CD4-positive, alpha-beta memory T cell (primary cell): ENCODE measurements at places on chromosomes 6 and 20. TPM values are rescaled to one million over a fixed set of nuclear protein-coding genes. Genes with fewer than 3 reads are reported as not detected.

DNA sequence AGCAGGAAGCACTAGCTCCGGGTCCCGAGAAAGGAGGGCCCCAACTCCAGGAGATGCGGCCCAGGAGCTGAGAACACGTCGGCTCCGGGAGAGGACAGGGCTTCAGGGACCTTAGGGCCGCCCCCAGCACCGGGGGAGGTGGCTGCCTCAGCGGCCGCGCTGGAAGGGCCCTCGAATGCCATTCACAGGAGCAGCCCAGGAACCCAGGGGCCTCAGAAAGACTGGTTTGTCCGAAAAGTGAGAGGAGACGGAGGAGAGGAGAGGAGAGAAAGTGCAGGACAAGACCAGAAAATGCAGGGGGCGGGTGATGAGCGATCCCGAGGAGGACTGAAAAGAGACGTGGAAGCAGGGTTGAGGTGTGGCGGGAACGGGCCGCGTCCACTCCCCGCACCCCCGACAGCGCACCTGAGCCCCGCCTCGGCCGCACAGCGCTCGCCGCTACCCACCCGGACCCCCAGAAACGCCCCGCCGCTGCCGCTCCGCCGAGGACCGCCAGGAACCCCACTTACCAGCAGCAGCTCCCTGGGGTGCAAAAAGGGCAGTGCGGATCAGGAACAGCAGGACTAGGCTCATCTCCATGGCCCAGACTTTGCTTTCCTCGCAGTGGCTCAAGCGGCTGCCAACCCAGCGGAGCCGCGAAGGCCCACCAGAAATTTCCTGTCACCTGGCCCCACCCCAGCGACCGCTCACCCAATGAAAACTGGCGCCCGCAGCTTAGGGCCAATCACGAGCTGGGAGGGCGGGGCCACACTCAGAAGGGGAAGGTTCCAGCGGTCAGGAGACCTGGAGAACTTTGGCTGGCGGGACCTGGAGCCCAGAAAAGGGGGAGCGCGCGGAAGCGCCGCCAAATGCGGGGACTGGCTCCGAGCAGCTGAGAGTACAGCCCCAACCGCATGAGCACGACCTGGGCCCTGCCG lies 25.4 kb downstream of the HLA-F start:
- DNase-seq: peak; percentile 84

- no peak for DNase-seq
These were observed 9.7 kb downstream of the RPS21 start for GRCh38 chr20:62396367-62397239.

GRCh38 chr6:130853555-130854183 lies 26.5 kb downstream of the SMLR1 start:
- DNase-seq: no peak

DNA sequence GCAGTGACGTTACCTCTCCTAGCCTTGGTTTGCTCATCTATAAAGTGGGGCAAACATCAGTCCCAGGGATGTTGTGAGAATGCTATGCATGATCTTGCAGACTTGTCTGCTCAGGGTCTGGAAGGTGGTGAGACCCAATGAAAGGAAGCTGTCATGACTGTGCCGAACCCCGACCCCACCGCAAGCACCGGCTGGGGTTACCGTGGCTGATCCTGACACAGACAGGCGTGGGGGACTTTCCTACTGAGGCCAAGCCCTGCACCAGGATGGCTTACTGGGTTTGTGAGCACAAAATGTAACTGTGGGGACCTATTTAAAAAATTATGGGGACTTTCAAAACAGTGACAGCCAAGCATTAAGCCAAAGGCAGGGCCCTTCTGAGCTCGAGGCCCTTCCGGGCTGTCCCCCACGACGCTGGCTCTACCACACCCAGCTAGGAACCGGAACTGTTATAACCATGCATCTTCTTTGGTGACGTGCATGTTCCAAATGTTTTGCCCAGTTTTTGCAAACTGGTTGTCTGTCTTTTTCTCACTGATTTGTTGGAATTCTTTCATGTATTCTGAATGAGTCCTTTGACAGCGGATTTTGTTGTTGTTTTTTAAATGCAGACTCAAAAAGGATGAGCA lies 76.6 kb upstream of the PMEPA1 start:
- DNase-seq: no peak

DNA sequence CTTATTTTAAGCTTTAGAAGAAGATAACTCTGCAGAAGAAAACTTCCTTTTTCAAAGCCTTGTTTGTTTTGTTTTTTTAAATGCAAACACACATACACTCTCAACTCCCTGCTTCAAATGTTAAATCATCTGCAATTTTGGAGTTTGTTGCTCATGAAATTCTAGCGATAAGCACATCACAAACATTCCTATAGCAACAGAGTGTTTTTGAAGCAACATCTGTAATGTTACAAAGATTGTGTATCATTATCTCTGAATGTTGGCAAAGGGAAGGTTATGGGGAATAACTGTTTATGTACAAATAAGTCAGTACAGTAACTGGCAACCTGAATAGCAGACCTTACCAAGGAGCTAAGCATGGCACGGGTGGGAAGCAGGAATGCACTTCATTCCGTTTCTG lies 84.8 kb upstream of the MRPS10 start:
- DNase-seq: no peak

GRCh38 chr6:152651986-152652385 lies 14.8 kb upstream of the SYNE1 start:
- no peak for DNase-seq

- DNase-seq: no peak
These were observed 6.4 kb downstream of the SRPK1 start for GRCh38 chr6:35914536-35914935.

- no peak for DNase-seq
These were observed 172.0 kb downstream of the VEGFA start for GRCh38 chr6:43942011-43942442.

DNA sequence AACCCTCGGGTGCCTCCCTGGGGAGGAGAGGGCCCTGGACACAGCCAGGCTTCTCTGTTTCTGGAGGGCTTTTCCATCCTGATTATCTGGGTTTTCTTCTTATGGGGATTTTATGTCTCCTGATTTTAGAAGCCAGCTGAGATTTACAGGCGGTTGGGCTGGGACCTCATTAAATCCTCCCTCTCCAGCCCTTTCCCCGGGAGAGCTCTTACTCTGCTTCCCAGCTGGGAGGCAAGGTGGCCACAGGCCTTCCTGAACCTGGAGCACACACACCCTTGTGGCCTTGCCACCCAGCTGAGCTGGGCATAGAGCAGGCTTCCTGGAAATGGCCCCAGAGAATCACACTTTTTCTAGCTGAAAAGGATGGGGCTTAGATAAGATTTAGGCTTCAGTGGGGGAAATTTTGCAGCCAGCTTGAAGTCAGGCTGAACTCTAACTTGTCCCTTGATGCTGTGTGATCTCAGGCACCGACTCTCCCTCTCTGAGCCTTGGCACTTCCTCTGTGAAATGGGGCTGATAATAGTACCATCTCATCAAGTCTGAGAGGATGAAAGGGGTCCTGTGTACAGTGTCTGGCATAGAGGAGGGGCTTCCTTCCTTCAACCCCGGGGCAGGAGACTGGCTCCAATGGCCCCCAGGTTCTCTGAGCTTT lies 16.6 kb downstream of the VSTM2L start:
- no peak for DNase-seq

GRCh38 chr6:106149472-106150069 lies 63.4 kb downstream of the PRDM1 start:
- no peak for DNase-seq

DNA sequence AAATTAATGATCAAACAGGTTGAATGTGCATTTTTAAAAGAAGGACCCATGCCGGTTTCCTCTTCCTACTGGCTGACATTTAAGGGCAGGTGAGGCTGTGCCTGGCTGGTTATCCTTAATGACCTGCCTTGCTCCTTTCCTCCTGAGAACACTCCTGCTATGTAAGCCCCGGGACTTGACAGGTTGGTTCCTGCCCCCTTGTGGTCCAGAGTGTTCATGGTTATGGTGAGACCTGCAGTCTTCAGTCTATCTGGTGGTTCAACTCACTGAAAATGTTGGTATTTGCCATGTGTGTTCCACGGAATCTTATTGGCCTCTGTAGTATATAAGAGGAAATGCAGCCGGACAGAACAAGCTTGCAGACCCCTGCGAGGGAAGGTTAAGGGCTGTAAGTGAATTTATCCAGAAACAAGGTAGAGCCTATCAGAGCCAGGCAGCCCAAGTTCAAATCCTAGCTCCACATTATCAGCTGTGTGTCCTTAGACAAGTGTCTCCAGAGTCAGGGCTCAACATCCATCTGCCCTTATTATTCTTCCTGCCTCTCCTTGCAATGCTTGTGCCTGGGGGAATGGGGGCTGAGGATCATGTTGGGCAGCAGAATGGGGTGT lies 5.2 kb upstream of the BPIFA3 start:
- no peak for DNase-seq

- DNase-seq: no peak
These were observed 107.7 kb upstream of the RALGAPA2 start for GRCh38 chr20:20820104-20820503.

DNA sequence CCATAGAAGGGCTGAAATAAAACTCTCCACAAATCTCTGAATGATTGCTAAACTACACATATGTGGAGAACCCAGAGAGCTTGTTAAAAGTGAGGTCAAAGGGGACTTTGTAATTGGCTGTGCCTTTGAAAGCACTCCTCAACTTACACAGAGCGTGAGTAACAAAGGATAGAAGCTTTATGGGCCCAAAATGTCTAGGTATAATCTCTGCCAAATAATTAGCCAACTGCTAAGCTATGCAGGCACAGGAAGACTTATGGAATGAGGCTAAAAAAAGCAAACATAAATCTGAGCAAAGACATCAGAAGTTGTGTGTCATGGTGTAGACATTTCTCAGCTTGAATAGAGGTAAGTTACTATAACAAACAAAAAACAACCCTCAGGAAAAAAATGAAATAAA lies 23.3 kb upstream of the UST start:
- no peak for DNase-seq

GRCh38 chr6:146598772-146599405 lies at the start of gene ADGB:
Gene ADGB, plus strand, starts transcription at chr6:146598972. Its CDS starts 69 bp downstream, at chr6:146599041.
- no peak for DNase-seq

DNA sequence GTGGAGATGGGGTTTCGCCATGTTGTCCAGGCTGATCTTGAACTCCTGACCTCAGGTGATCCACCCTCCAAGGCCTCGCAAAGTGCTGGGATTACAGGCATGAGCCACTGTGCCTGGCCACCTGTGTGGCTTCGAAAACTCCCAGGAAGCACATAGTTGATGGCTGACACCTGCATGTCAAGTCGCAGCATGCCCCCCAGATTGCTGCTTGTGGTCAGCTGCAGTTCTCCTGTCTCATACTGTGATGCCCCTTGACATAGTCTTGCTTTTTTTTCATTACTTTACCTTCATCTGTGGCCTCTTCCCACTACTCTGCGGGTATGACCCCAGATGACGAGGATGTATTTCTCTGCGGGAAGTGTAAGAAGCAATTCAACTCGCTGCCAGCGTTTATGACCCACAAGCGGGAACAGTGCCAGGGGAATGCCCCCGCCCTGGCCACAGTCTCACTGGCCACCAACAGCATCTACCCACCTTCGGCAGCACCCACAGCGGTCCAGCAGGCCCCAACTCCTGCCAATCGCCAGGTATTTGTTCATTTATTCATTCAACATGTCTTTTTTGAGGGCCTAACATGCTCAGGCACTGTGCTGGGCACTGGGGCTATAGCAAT lies 13.1 kb downstream of the ZNF341 start:
- DNase-seq: no peak

DNA sequence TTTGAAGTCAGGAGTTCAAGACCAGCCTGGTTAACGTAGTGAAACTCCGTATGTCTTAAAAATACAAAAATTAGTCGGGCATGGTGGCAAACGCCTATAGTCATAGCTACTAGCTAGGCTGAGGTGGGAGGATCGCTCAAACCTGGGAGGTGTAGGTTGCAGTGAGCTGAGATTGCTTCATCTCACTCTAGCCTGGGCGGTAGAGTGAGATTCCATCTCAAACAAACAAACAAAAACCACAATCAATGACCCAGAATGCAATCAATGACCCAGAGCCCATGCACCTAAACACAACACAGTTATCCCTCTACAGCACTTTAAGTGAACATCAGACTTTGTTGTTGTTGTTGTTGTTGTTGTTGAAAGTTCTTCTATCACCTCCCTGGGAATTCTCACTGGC lies 77.9 kb downstream of the MYB start:
- DNase-seq: no peak

DNA sequence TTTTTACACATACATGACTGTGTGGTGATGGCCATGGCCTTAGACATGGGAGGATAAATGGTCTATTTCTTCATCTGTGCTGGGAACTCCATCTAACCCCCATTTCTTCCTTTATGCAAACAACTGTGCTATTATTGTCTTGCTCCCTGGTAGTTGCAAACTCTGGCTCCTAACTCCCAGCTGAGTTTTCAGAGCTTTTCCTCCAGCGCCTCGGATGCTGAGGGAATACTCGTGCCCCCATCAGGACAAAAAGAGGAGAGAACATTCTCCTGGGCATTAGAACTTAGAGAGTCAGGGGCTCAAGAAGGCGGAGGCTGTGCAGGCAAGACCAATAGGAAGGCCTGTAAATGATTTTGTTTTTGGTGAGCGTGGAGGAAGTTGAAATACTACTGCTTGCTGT lies 2.1 kb downstream of the DAAM2 start:
- no peak for DNase-seq

GRCh38 chr6:7674291-7674690 lies 51.6 kb upstream of the BMP6 start:
- DNase-seq: no peak

GRCh38 chr6:150606647-150607328 lies 7.1 kb downstream of the PLEKHG1 start:
- no peak for DNase-seq

DNA sequence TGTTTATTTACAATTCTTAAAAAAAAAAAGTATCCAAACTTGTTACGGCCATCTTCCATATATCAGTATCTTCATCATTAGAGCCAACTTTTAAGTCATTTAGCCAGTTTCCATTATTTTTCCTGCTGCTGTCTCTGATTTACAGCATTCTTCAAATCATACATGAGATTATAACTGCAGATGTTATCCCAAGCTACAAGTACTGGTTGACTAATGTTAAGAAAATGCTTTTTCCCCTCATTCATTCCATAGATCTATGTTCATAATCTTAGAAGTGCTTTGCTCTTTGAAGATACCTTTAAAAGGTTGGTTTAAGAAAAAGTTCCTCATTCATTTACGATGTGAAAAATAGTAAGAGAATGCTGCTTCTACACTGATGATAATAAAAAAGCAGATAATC lies 158.7 kb downstream of the RNGTT start:
- no peak for DNase-seq

GRCh38 chr6:11126876-11127275 lies 15.4 kb upstream of the ERVFRD-1 start:
- no peak for DNase-seq

RSPH9 gene
- polyA plus RNA-seq: 0.71 TPM

VEGFA gene
- not detected for polyA plus RNA-seq

PRL gene
- not detected for polyA plus RNA-seq

SMIM28 gene
- not detected for polyA plus RNA-seq

PDE7B gene
- polyA plus RNA-seq: 0.07 TPM

TREM2 gene
- not detected for polyA plus RNA-seq

AVP gene
- polyA plus RNA-seq: not detected

BCAS1 gene
- 0.17 TPM for polyA plus RNA-seq

CST1 gene
- polyA plus RNA-seq: not detected

TBXT gene
- not detected for polyA plus RNA-seq

MUC21 gene
- not detected for polyA plus RNA-seq

ID4 gene
- not detected for polyA plus RNA-seq
